ENCODE measurements at places on chromosomes 2 and 18.

- DNase-seq: no peak
Measured at GRCh38 chr2:27496357-27497287, at the start of gene GCKR. TSS of gene GCKR (plus strand) at chr2:27496839. CDS start at chr2:27496905, 66 bp downstream.

GRCh38 chr2:31894656-31895055 lies 116.2 kb downstream of the MEMO1 start:
- no peak for DNase-seq

GRCh38 chr2:30275256-30275655 lies 43.9 kb downstream of the LBH start:
- no peak for DNase-seq

DNA sequence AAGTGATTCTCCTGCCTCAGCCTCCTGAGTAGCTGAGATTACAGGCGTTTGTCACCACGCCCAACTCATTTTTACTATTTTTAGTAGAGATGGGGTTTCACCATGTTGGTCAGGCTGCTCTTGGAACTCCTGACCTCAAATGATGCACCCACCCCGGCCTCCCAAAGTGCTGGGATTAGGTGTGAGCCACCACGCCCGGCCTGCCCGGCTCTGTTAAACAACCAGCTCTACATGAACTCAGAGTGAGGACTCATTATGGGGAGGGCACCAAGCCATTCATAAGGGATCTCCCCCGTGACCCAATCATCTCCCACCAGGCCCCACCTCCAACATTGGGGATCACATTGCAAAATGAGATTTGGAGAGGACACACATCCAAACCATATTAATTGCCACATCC lies 8.8 kb downstream of the ATIC start:
- DNase-seq: no peak

DNA sequence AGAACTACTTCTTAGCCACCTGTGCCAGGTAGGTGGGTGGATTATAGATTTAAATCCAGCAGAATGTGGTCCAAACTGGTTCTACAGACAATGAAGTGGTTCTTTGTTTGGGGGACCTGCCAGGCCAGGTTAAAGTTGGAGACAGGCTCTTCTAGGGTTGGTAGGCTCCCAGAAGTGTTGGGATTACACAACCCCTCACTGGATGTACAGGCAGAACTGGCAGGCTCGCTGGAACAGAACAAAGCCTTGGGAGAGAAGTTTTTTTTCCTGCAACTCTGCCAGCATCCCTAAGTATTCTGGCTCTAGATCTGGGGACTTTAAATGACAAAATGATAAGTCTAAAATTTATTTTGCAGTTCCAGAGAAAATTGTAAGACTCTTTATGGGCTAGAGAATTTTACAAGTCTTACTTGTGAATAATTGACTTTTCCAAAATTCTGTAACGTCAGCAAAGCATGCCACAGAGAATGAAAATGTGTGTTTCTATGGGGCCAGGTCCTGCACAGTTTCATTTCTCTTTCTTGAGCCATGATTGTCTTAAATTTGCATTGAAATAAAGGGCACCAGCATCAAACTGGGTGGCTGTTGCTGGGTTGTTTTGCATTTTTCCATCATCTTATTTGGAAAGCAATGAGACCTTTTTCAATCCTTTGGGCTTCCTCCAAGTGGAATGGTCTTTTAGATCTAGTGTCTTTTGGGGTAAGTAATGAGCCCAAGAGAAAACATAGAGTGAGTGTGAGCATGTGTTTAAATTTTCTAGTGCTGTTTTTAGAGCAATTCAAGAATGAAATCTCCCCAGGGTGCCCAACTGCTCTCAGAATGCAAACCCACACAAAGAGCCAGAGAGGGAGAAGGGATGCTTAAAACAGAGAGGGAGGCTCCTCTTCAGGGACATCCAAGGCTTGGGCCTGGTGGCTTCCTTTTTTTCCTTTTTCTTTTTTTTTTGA lies 32.4 kb upstream of the ATL2 start:
- DNase-seq: no peak

GRCh38 chr2:169716238-169716886 lies 17.3 kb upstream of the KLHL23 start:
- peak; percentile 73 for DNase-seq

- no peak for DNase-seq
Measured at GRCh38 chr2:63060472-63060991, 9.9 kb downstream of the OTX1 start.

DNA sequence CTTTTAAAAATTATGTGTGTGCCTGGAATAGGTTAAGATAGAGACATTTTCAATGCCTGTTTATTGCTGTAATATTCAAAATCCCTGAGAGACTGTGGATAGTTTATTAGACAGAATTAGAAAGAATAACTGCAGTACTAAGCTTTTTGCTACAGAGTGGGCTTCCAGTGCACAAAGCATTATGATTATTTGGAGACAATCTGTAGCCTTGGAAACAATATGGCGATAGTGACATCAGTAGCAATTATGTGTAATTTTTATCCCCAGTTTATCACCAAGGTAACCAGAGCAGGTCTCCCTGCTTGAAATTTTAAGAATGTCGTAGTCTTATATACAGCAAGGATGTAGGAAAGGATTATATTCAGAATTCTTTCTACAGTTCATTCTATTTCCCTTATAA lies 100.0 kb downstream of the MYO3B start:
- no peak for DNase-seq

Data from GM04504 (cell line).